ENCODE measurements at places on chromosomes 12 and 14.
A peak's percentile ranks its signal among the peaks of the same experiment; 100 is the strongest.

DNA sequence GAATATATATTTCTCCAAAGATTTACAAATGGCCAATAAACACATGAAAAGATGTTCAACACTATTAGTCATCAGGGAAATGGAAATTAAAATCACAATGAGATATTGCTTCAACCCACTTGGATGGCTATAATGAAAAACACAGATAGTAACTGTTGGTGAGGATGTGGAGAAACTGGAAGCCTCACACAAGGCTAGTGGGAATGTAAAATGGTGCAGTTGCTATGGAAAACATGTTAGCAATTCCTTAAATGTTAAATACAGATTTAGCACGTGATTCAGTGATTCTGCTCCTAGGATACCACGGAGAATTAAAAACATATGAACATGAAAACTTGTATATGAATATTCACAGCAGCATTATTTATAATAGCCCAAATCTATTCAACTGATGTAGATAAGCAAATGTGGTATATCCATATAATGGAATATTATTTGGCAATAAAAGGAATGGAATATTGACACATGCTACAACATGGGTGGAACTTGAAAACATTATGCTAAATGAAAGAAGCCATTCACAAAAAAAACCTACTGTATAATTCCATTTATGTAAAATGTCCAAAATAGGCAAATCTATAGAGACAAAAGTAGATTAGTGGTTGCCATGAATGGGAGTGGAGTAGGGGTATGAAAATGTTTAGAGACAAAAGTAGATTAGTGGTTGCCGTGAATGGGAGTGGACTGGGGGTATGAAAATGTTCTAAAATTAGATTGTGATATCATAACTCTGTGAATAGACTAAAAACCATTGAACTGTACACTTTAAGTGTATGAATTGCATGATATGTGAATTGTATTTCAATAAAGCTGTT, 227.1 kb upstream of the DDHD1 start:
- no peak for DNase-seq

DNA sequence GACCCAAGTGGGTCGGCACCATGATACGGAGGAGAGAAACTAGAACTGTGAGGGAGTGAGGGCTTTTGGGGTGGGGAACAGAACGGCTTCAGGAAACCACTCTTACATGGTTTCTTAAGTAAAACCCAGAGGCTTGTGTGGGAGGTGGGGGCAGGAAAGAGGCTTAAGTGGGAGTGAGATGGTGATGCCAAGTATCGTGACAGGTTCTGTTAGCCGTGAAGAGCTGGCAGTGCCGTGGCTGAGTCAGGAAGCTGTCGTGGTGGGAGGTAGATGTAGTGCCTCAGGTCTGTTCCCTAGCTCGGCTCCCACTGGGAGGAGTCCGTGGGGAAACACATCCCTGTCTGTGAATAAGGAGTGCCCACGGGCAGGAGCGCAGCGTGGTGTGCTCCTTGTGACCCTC, 185.8 kb upstream of the FKBP4 start:
- DNase-seq, result no peak

DNA sequence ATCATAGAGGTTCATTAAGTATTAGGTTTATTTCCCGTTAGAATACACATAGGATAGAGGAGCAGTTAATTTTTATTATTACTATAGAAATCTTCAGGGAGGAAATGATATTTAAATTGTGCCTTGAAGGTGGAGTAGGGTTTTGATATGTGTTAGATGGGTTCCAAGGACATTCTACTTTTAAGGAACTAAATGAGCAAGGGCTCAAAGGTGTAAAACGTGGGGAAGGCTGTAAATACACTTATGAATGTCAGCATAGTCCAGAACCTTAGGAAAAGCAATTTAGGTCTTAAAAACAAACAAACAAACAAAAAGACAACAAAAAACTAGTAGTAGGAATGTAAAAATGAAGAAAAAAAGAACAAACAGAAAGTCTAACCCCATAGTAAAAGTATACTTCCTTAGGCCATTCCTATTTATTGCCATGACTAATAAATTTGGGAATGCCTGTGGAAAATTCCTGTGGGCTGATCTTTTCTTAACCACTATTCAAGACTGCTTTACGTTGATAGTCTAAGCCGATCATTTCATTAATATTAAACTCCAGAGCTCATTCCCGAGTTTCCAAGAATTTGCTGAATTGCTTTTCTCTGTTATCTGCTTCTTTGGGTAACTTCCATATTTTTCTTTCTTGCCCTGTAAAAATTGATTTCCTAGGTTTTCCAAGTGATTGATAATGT, 180.3 kb downstream of the RAD51B start:
- DNase-seq, result peak; percentile 47

DNA sequence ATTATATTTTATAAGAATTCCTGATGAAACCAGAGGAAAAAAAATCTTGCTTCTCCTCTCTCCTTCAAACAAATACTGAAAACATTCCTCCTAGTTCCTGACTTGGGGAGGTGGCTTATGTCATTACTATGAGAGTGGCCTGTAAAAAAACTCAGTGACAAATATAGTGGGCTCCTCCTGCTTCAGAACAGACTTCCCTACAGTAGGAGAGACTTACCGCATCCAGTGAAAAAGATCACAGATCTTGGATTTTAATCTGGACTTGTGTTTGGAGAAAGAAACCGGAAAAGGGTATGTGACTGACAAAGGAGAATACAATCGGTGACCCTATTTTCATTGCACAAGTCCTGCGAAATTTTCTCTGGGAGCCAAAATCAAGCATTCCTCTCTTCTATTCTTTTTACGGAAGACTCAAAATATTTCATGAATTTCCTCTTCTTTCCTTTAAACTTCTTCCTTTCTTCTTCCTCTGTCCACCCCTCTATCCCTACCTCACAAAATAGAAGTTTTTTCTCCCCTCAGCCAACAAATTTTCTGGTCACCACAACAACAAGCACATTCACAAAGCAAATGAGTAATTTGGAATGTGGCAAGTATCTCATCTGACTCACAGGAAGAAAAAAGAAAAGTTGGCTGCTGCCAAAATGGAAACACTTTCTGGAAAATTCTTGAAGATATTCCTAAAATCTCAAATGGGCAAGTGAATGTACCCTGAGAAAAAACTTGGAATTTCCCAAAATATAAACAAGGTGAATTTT, 185.1 kb upstream of the CDKN3 start:
- peak; percentile 84 for DNase-seq

- no peak for DNase-seq
These were observed 3.1 kb downstream of the DIP2B start for GRCh38 chr12:50507930-50508329.

DNA sequence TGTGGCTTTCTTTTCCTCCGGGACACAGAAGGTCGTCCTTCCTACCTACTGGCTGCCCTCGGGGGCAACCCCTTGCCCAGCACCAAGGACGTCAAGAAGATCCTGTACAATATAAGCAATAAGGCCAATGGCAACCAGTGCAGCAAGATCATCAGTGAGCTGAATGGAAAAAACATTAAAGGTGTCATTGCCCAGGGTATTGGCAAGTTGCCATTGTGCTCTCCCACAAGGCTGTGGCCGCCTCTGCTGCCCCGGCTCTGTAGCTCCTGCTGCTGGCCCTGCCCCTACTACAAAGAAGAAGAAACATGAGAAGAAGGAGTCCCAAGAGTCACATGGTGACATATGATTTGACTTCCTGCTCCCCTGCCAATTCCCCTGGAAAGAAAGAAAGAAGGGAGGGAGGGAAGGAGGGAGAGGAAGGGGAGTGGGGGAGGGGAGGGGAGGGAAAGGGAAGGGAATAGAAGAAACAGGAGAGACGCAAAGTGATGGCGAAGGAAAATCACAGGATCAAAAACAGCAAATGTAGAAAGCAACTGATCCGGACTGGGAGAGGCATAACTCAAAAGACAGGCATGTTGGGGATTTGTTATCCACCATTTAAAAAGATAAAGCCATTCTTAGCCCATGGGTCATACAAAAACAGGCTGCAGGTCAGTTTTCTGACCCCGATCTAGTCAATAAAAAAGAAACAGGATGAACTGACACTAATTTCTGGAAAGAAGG, 61.3 kb upstream of the RESF1 start:
- no peak for DNase-seq

- DNase-seq, result peak; percentile 37
These were observed 22.6 kb downstream of the OR10G3 start for GRCh38 chr14:21557084-21557901.

DNA sequence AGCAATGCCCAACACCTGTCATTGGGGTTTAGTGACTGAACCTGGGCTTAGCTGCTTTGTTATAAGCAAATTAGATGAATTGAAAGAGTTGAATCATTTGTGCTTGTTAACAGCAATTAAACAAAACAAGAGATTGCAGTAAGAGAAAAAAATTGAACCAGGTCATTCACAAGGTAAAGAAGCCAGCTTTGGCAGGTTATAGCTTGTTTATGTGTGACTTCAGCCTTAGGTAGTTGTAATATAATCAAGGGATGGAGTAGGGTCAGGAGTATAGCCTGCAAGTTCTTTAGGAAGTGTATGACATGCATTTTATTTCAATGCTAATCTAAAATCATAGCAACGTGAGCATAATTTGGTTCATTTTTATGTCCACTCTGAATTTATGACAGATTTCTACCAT, 63.4 kb upstream of the PLEKHG3 start:
- no peak for DNase-seq

GRCh38 chr14:65177551-65177950, 75.2 kb upstream of the MAX start:
- no peak for DNase-seq

- no peak for DNase-seq
These were observed 168.4 kb upstream of the AVPR1A start for GRCh38 chr12:63319386-63319785.

DNA sequence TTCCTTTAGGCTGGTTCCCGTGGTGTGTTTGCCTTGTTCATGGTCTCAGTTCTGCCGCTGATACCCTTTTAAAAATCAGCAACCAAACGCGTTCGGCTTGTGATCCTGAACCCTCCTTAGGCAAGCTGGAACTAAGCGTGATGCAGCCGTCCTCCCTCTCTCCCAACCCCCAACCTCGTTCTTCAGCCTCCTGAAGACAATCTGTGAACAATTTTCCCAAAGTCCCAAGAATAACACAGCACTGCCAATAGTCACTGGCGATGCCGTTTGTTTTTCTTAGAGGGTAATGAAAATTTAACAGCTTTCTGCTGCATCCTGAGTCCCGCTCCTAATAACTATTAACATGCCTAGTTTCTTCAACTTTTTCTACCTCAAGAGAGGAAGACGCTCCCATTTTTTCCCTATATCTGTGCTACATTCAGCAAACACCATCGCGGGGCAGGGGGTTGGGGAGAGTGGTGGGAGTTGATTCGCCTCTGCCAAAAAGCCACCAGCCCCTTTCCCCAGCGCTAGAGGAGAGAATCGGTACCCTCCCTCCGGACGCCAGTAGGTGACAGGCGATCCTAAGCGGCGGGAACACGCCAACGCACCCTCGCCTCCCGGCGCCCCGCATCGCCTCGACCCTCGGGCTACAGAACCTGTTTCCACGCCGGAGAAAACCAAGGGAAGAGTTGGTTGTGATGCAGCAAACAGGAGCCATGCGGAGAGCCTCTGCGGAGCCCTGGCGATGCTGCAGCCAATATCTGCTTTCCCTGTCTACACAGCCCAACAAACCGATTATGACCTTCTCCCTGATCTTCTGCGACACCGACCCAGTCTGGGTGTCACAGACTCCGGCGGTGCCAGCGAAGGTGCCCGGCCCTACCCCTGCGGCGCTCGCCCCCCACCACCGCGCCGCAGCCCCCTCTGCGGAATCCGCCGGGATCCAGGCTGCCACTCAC, 752 bp downstream of the PRICKLE1 start:
- no peak for DNase-seq

DNA sequence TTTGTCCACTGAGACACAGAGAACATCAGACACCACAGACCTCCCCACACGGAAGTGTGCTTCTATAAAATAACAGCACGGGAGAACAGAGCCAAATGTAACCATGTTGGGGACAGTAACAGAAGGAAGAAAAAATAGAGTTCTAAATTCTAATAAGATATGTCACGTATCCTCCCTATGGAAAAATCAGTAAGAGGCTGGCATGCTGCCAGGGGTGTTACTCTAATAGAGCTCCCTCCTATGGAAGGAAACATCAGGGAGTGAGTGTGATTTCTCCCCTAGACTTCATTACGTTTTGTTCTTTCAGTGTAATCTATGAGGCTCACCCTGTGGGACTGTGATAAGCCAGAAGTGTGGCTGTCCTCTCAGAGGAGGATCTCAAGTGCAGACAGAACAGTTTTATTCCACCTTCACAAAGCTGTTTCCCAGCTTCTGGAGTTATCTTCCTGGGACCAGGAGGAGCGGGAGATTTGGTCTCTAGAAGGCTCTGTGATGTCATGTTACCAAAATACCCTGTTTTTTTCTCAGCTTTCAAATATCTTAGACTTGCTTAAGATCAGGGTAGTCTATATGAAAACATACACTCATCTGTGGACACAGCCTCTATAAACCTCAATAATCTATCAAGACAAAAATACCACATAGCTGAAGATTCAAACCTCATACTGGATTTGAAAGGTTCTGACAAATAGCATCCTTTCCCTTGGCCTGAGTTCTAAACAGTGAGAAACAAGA, 69.3 kb downstream of the ZFC3H1 start:
- no peak for DNase-seq

DNA sequence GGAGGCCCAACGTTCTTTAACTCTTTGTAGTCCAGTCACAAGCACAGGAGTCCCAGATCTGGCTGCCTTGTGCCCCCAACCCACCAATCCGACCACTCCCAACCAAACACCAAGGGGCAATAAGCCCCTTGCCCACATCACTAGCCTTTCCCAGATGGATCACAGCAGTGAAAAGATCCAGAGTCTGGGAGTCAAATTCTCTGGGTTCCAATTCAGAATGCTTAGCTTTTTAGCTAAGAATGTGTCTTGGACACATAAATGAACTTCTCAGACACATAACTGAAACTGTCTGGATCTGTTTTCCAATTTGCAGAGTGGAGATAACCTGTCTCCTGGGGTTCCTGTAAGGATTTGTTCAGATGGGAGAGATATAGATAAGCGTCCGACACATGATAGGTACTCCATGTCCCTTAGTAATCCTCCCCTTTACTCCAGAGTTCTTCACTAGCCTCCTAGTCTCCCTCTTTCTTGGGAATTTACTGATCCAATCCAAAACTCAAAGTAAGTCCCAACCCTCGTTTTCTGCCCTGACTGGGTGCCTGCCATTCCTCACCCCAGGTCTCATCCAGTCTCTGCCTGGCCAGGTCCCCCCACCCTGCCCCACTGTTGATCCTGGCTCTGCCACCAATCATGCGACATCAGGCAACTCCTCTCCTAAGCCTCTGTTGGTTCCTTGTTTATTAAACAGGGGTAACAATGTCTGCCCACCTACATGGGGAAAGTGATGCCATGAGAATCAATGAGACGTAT, 439 bp upstream of the TNFRSF1A start:
- no peak for DNase-seq
